ENCODE measurements at places on chromosomes 12 and 14.

DNA sequence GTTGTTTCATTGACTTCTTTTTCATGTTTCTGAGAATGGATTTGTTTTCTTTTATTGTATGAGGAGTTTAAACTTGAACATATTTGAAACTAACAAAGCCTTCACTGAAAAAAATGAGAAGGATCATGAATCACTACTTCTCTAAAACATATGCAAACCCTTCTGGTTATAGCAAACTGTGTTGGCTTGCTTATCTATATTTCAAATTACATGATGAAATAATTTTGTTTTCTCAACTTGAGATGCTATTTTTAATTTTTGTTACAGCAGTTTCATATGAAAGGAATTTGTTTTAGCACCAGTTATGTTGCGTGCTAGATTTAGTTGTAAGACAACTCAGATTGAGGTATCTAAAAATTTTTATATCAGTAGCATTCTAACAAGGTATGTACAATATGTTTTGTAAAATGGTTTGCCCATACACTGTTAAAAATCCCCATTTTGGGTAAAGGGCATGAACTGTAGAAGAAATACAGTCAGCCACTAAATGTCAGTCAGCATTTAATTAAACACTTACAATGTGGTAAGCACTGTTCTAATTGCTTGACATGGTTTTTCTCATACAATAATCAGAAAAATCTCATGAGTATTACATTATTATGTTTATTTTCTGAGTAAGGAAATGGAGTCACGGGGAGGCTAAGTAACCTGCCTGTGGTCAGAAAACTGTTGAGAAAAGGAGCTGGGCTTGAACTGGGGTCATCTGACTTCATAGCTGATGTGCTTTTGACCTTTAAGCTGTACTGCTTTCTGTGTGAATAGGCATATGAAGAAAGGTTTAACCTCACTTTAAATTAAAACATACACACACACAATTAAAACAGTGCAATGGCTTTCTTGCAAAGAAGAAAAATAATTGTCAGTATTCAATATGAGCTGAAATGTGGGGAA, 105.7 kb downstream of the PLEKHA5 start:
- no peak for DNase-seq

DNA sequence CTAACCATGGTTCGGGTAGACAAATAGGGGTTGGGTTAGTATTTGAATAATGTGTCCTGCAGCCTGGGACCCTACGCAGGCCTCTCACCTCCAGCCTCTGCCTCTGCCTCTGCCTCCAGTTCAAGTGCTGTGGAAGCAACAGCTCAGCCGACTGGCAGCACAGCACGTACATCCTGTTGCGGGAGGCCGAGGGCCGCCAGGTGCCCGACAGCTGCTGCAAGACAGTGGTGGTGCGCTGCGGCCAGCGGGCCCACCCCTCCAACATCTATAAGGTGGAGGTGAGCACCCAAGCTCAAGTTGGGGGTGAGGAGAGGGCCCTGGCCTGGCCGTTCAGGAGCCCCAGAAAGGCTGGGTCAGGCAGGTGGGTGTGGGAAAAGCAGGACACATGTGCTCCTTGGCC, 55.9 kb downstream of the TSPAN11 start:
- DNase-seq = no peak

GRCh38 chr12:127174881-127175280, 1092.1 kb upstream of the TMEM132C start:
- DNase-seq = no peak

DNA sequence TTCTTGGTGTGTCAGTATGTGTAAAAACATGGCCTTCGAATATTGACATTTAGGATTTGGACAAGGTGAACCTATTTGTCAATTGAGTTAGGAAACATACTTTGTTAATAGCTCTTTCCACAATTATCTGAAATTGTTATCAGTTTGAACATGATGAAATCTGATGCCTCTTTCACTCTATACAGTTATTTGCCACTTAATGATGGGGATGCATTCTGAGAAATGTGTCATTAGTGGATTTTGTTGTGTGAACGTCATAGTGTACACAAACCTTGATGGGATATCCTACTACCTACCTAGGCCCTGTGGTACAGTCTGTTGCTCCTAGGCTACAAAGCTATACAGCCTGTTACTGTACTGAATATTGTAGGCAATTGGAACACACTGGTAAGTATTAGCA, 4.8 kb downstream of the TULP3 start:
- DNase-seq = no peak

DNA sequence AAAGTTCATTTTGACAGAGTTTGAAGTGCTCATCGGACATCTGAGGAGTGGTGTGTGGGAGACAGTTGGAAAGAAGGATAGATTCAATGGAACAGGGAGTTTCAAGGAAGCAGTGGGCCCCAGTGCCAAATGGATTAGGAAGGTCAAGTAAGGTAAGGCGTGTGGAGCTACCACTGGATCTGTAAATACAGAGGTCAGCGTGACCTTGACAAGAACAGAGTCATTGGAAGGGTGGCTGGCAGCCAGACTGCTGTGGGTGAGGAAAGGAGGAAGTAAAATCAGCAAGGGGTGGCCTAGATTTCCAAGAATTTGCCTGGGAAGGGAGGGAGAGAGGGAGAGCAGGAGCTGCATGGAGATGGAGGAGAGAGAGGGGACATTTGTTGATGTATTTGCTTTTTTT, 68.2 kb upstream of the IGF1 start:
- no peak for DNase-seq

- DNase-seq = no peak
Observed at GRCh38 chr14:29236401-29236800, 469.8 kb downstream of the FOXG1 start.

- no peak for DNase-seq
Observed at GRCh38 chr14:49114161-49114893, 471.9 kb downstream of the RPS29 start.

DNA sequence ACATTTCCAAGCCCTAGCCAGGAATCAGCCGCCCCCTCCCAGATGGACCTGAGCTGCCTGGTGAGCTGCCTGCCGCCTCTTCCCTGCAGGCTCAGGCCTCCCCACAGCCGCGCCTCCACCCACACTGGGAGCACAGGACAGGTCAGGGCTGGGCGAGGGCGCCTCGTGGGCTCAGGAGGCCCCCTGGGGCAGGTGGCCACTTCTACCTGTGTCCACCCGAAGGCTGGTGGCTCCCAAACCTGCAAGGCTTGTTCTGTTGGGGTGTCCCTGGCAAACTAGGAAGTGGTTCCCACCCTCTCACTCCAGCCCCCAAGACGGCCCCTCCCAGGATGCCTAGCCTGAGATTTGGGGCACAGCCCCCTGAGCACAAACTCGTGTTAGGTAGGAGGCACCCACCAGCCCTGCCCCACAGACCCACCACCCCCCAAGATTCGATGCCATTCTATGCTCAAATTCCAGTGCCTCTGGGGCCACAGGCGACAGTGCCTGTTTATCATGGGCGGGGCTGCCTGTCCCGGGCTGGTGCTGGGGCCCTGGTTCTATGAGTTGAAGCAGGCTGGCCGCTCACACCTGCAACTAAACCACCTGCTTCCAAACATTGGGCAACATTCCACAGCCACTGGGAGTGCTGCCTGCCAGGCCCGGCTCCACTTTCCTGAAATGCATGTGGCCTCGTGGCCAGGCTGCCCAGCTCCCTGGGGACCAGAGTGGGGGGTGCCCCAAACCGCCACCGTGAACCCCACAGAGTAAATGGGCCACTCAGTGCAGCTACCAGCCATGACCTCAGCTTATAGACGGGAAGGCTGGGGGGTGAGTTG, 6.8 kb downstream of the MMP17 start:
- no peak for DNase-seq

DNA sequence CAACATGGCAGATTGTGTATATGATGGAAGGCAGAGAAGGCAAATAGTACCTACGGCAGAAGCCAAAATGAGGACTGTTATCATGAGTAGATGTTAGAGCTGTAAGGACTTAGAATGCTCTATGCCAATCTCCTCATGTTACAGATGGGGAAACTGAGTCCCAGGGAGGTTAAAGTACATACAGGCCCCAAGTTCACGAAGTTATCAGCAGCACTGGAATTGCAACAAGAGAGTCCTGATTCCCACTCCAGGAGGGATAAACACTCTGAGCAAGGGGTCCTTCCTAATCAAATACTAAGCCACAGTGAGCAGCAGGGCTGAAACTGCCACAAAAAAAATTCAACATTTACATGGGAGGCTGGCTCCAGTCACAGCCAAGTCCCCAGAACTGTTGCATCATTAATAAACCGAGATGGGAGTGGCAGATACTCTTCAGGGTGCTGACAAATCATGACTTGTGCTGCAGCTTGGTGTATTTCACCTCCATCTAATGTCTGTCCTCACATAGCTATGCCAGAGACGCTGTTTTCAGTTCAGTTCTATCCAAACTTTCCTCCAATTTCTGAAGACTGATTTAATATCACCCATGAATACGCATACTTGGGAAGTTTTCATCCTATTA, 24.2 kb downstream of the NUAK1 start:
- DNase-seq = no peak

DNA sequence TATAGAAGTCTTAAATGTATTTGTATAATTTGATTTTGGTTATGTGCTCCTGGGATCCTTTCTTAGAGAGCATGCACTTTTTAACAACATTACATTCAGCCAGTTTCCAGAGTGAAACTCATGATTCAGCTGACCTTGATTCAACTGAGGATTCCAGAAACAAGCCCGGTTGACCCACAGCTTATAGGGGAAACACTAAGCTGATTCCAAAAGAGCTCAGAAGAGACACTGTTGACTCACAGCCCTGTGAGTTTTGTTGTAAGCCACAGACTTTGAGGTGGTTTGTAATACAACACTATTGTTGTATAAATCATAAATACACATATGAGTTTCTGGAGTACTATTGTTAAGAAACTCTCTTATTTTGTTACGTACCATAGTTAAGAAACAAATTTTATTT, 133.8 kb upstream of the MGAT4C start:
- no peak for DNase-seq

GRCh38 chr14:90446405-90446804, 49.6 kb downstream of the CALM1 start:
- DNase-seq = no peak

- no peak for DNase-seq
Observed at GRCh38 chr14:104387022-104388010, 192.2 kb upstream of the C14orf180 start.

GRCh38 chr14:61524211-61524806, 171.0 kb upstream of the HIF1A start:
- DNase-seq = no peak

DNA sequence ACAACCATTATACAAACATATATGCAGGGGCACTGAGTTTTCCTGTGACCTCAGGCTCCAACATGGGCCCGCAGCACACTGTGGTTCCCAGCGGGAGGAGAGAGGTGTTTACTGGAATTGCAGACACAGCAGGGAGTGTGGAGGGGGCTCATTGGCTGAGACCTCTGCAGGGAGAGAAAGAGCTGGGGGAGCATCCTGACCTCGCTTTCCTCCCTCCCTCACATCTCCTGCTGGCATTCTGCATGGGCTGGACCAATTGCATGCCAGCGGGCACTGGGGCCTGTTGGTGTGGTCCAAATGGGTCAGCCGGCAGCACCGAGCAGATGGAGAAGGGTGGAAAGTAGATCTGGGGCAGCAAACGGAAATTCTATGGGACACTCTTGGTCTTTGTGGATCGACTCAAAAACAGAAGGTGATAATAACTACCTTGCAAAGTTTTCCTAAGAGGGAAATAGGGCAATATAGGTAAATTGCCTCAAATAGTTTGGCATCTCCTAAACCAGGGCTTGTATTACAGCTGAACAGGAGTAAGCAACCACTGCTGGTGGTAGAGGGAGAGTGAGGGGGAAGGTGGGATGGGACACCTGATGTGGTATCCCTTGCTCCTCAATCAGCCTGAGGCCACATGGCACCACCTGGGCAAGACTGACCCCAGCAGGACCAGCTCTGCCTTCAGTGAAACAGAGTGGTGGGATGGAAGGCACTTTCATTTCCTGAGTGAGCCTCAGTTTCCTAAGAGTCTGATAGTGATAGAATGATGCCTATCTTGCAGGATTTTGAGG, 86.9 kb downstream of the NTF3 start:
- DNase-seq = no peak

DNA sequence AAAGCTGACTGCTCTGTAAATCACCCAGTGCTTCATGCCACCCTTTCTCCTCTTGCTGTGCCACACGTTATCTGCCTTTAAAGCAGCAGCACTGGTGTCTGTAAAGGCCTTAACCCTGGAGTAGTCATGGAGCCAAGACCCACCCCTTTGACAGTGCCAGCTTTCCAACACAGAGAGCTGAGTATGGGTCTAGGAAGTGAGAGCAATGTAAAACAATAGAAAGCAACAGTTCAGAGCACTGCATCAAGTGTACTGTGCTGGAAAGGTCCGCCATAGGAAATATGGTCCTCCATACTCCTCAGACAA, 139.5 kb downstream of the DAD1 start:
- no peak for DNase-seq

DNA sequence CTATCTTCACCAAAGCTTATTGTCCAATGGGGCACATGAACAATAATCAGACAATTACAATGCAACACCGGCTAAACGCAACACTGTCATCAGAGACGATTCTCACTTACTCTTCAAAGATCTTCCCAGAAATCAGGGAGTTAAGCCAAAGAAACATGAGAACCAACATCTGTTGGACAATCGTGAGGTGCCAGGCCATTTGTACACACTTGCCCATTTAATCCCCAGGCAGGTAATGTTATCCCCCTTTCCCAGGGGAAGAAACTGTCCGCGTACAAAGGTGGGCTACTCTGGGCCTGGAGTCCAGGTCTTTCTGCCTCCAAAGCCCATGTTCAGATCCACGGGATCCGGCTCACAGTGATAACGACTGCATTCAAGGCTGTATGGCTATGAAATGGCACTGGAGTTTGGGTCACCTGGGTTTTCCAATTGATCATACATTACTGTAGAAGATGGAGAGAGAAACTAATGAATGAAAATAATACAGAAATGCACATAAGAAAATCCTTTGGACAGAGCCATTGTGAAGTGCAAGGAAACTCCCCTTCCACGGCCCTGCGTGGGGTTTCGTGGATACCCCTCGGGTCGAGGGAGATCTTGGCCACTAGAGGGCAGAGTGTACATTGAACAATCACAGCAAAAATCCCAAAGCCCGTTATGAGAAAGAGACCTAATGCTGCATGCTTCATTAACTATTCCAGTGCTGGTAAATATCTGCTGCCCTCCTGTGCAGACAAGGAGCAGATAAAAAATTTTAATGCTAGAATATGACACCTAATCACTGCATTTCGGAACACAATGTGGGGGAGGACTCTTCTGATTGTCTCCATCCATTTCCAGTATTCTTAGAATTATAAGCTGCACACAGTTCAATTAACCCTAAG, 111.4 kb downstream of the EGLN3 start:
- peak; percentile 89 for DNase-seq

GRCh38 chr12:89918172-89918846, 209.7 kb upstream of the ATP2B1 start:
- DNase-seq = peak; percentile 47

GRCh38 chr12:127648321-127648720, 618.6 kb upstream of the TMEM132C start:
- no peak for DNase-seq

- no peak for DNase-seq
Observed at GRCh38 chr14:59439256-59439965, 25.8 kb downstream of the GPR135 start.

- DNase-seq = no peak
Observed at GRCh38 chr12:102513272-102513671, 32.9 kb upstream of the IGF1 start.

Measured in activated CD4-positive, alpha-beta T cell treated with anti-CD3 and anti-CD28 coated beads, Interleukin-2, amount 10 ng/mL, durations not matched to agents 24 days and 14 days (primary cell).